ENCODE measurements at places on chromosomes 3 and 15. TPM values are rescaled to one million over a fixed set of nuclear protein-coding genes. Genes with fewer than 3 reads are reported as not detected.

DNA sequence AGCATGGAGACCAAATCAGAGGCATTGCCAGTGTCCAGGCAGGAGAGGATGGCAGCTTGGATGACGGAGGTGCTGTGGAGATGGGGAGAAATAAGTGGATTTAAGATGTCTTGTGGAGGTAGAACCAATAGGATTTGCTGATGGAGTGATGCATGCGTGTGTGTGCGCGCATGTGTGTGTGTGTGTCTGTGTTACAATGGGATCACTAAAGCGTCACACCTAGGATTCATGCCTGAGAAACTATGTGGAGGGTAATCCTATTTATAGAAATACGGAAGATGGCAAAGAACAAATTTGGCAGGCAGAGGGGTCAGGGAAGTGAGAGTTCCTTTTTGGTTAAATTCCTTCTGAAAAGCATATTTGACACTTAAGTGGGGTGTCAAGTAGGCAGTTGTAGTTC lies 64.8 kb upstream of the ARL8B start:
- no peak for DNase-seq

LRRK1 gene
- 0.80 TPM for total RNA-seq

- no peak for DNase-seq
Observed at GRCh38 chr3:63877737-63878393, 14.2 kb downstream of the ATXN7 start.

GRCh38 chr3:134250717-134251220 lies at the start of gene RYK:
TSS of gene RYK (minus strand) at chr3:134250859. CDS start at chr3:134250654, 205 bp downstream.
- peak; percentile 78 for DNase-seq

- no peak for DNase-seq
Observed at GRCh38 chr3:12178091-12178820, 19.5 kb upstream of the TIMP4 start.

DNA sequence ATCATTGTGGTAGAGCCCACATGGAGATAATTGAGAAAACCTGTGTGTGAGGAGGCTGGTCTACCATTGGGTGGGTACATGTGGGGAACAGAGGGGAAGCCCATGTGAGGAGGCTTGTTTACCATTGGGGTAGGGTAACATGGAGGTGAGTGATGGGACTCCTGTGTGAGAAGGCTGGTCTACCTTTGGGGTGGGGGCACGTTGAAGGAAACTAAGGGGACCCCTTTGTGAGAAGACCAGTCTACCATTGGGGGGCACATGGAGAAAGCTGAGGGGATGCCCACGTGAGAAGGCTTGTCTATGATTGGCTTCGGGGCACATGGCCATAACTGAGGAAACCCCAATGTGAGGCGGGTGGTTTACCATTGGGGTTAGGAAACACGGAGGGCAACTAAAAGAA lies 158.5 kb downstream of the FBLN2 start:
- DNase-seq: no peak

DNA sequence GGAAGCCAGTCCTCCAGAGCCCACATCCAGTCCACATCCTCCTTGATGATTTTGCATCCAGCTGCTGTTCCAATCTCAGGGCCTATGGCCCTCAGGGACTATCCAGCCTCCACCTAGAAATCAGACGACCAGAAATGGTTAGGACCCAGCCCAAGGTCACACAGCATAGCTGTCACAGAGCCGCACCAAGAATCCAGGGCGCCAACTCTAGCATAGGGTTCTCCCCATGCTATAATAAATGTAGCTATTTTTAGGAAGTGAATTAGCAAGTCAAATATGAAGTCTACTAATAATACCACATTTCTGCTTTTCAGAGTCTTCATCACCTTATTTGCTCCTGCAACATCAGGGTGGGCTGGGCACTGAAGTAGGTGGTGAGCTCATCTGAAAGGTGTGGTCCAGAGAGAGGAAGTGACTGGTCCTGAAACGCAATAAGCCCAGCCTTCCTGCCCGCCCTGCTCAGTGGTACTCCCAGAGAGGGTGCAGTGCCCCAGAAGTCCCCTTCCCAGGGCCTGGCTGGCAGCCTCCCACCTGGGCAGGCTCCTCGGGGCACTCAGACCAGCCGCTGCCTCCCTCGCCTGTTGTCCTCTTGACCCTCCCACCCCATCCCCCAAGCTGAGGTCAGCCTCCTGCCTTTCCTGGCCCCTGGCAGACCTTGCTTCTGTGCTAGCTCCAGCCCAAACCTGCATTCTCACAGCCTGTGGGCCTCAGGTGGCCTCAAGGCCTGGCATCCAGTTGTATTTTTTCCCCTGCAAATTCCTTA lies 17.6 kb upstream of the CYP11A1 start:
- DNase-seq: no peak

RPL29 gene
- total RNA-seq: 2,698 TPM

USP8 gene
- total RNA-seq: 69.6 TPM

CCR9 gene
- total RNA-seq: not detected

DNA sequence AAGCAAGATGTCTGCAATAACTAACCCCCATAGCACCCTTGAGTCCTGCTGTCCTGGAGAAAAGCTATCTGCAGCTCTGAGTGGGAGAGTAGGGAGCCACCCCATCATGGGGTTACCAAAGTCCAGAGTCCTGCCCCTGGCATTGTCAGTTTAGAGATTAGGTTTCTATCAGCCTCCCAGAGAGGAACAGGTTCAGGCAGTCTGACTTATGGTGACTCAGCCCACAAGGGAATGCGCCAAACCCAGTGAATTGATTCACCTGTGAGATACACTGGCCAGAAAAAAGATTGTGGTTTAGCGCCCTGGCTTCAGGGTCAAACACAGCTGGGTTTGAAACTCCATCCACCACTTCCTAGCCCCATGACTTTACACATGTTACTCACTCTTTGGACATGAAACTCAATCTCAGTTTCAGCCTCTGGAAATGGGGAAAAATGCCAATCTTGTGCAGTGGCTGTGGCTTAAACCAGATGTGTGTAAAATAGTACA lies 263.6 kb upstream of the HES1 start:
- DNase-seq: peak; percentile 51

CFAP44 gene
- 2.9 TPM for total RNA-seq

DNA sequence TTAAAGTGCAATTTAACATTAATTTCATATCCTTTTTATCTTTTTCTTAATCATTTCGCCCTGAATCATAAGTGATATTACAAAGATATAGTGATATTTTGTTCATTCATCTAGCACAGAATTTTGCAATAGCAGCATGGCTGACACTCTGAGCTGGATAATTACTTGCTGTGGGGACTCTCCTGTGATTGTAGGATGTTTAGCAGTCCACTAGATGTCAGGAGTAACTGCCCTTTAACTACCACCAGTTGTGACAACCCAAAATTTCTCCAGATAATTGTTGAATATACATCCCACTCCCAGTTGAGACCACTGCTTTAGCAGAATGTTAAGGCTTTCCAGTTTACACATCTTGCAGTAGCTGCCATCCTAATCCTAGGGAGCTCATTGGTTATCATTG lies 196.8 kb upstream of the MBNL1 start:
- peak; percentile 63 for DNase-seq

- DNase-seq: no peak
Observed at GRCh38 chr3:13370609-13371008, 49.5 kb downstream of the NUP210 start.

DNA sequence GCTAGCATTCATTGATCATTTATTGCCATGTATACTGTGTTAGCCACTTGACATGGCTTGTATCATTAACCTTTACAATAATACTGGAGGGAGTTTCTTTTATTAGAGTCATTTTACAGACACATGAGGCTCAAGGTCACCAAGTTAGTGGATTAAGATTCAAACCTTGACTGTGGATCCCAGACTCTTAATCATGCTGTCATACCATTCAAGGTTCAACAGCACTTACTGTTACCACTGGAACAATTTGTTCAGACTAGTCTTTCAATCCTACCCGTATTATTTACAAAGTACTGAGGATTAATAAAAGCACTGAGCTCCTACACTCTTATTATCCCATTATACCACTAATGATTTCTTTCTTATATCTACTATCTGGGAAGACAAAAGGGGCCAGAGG lies 1.2 kb downstream of the COX17 start:
- DNase-seq: no peak

GRCh38 chr3:115217678-115218451 lies 70.8 kb upstream of the ZBTB20 start:
- DNase-seq: peak; percentile 62

- DNase-seq: peak; percentile 57
Observed at GRCh38 chr3:39639344-39640236, 169.8 kb upstream of the MYRIP start.

EPHA6 gene
- not detected for total RNA-seq

Data from SK-MEL-5 (cell line).